Activated T-cell treated with anti-CD3 and anti-CD28 coated beads for 48 hours (primary cell): ENCODE measurements at places on chromosomes 1 and 21.

DNA sequence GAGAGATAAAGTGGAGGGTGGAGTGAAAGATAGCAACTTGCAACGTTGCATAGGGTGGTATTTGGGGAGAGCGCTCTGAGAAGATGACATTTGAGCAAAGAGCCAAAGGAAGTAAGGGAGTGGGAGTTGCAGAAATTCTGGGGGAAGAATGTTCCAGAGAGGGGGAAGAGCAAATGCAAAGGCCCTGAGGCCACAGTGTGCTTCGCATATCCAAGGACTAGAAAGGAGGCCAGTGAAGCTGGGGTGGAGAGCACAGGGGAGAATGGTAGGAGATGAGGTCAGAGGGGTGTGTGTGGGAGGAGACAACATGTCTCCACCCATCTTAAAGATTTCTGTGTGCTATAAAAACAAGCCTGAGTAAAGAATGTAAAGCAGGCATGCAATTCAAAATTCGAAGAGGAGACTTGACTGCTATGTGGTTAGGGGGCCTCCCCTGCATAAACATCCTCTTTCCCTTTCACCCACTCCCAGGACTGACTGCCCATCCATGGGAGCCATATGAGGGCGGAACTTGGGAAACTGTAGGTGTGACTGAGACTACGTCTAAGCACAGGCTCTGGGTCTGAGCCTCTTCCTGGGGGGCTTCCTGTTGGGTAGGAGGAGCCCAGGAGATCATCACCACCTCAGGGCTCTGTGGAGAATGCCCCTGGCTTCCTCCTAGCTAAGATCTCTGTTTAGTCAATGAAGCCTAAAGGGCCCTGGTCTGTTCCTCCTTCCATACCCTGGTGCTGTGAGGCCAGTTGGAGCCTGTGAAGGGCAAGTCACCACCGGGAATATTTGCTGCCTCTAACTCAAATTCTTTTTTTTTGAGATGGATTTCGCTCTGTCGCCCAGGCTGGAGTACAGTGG is 2.9 kb upstream of the CLIC4 start:
- DNase-seq = no peak

- no peak for DNase-seq
Observed at GRCh38 chr1:244239261-244239770, 188.2 kb downstream of the ZBTB18 start.

DNA sequence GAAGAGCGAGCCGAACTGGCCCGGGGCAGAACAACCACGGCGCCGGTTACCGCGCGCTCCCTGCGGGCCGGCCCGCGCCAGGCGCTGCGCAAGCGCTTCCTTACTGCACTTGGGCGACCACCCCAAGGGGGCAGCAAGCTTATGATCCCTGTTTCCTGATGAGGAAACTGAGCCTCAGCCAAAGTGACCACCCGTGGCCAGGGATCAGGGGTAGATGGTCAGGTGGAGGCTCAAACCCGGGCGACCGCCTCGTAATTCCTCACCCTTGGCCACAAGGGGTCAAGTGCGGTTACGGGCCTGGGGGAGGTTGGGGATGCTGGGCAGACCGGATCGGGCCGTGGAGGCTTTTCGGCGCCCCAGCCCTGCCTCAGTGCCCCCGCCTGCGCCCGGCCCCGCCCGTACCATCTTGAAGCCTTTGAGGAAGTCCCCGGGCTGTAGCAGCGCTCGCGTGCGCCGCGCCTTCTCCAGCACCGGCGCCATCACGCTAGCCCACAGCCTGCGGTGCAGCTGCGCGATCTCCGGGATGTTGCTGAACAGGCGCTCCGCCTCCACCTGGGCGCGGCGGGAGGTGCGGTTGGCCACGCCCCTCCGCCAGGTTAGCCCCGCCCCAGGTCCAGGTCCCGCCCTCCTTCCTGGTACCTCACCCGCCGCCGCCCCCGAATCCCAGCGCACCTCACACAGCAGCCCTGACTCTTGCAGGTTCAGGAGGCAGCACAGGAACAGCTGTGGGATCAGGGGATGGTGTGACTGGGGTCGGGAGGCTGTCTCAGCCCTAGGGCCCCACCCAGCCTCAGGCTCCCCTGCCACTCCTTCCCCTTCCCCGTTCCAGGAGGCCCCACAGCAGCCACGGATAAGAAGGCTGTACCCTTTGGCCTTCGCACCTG is 5.4 kb upstream of the TNFRSF25 start:
- DNase-seq = no peak

DNA sequence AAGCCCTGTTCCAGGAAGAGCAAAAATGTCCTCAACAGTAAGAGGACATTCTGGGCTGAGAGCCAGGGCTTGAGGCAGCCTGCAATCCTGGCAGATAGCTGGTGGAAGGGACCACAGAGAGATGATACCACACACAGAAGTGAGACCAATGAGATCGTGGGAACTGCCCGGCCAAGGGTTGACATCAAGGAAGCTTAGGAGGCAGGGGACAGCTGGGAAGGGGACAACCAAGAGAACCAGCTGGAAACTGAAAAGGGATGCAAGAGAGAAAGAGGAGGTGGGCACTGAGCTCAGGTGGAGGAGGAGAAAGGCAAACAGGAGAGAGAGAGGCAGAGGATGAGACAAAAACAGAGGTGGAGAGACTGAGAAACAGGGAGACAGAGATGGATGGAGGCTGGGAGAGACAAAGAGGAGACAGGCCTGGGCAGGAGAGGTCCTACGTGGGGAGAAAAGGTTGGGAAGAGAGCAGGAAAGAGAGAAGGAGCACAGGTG is 9.2 kb downstream of the PDZK1IP1 start:
- no peak for DNase-seq

DNA sequence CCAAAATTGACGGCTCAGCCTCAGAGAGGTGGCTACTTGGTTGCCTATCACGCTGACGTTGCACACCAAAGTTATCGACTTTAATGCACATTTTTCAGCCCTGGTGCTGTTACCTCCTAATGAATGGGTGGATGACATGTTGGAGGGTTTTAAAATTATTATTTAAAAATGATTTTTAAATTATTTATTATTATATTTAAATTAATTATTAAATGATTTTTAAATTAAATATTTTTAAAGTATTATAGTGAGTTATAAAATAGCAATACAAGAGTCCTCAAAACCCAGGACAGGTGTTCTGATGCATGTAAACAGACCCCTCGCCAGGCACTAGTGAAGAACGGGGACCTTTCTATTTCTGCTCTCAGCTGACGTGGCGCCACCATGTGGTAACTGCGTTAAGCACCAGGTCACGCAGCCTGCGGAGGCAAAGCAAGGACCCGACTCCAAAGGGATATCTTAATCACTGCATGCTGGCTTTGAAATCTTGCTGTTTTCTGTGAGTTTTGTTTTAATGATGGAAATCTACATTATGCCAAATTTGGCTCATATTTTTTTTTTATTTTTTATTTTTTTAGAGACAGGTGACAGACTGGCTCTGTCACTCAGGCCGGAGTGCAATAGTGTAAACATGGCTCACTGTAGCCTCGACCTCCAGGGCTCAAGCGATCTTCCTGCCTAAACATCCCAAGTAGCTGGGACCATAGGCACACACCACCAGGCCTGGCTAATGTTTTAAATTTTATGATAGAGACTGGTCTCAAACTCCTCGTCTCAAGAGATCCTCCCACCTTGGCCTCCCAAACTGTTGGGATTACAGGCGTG is 22.6 kb downstream of the CASP9 start:
- peak; percentile 57 for DNase-seq

DNA sequence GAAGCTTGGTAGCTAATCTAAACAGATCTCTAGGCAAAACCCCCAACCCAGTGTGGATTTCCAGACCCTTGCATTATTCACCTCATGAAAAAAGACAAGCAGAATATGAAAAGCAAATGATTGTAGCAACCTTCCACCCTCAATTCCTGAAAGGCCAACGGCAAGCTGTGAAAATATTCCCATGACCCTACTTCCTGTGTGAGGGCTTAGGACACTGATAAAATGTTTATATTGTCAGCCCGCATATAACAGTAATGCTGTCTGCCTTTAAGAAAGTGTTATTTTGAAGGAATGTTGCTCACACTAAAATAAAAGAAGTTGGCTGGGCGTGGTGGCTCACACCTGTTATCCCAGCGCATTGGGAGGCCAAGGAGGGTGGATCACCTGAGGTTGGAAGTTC is 233.5 kb upstream of the NRIP1 start:
- no peak for DNase-seq

- no peak for DNase-seq
Observed at GRCh38 chr1:54095546-54096226, 42.3 kb downstream of the TCEANC2 start.

DNA sequence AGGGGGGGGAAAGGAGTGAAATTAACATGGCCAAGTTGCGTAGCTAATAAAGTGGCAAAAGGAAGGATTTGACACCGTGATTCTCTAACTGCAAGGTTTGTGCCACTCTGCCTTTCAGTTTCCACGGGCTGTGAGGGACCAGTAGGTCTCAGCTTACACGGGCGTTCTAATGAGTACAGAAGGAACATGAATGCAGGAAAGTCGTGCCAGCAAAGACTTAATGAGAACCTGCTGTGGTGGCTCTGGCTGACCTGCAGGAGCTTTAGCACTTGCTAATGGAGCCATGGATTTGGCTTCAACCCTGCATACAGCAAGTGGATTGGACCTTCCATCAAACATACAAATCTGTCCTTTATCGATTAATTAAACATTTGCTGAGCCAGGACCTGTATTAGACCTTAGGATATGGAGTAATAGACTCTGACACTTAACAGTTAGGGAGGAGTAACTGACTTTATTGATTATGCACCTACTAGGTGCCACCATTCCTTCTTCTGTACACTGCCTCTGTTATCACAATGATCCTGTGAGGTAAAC is 15.1 kb upstream of the PITHD1 start:
- DNase-seq = no peak

DNA sequence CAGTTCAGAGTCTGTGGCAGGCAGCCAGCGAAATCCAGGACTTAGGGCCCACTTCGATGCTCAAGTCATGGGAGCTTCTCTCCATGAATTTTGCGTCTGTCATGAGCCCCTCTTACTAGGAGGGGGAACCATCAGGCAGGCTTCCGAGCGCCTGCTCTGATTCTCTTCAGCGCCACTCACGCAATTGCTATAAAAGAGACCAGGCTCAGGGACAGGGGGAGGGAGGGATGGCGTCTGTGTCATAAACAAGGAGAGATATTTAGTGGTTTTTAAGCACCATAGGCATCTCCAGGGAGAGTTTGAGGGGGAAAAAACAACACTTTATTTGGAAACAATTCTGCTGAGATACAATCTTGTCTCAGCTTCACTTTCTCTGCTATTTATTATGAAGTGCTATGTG is 60.6 kb downstream of the NAV1 start:
- no peak for DNase-seq

DNA sequence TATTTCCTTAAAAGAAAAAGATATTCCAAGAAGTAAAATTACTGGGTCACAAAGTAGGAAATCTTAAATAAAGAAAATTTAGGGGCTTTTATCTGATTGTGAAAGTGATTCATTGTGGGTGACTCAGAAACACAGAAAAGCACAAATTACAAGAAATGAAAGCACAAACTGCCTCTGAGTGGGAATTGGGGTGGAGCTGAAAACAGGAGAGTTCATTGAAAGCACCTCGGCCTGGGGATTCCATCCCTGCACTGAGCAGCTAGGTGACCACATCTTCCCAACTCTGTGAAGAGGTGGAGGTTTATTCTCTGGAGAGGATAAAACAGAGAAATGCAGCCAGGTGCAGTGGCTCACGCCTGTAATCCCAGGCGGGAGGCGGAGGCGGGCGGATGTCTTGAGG is 7.4 kb downstream of the GJA4 start:
- no peak for DNase-seq

DNA sequence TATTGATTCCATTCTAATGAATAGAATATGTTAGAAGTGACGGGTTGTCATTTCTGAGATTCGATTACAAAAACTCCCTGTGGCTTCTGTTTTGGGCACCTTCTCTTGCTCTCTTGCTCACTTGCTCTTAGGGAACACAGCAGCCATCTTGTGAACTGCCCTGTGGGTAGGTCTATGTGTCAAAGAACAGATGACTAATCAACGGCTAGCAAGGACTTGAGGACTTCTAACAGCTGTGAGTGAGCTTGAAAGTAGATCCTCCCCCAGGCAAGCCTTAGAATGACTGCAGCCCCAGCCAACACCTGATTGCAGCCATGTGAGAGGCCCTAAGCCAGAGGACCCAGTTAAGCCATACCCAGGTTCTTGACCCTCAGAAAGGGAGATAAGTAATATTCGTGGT is 49.3 kb downstream of the AZIN2 start:
- peak; percentile 20 for DNase-seq

DNA sequence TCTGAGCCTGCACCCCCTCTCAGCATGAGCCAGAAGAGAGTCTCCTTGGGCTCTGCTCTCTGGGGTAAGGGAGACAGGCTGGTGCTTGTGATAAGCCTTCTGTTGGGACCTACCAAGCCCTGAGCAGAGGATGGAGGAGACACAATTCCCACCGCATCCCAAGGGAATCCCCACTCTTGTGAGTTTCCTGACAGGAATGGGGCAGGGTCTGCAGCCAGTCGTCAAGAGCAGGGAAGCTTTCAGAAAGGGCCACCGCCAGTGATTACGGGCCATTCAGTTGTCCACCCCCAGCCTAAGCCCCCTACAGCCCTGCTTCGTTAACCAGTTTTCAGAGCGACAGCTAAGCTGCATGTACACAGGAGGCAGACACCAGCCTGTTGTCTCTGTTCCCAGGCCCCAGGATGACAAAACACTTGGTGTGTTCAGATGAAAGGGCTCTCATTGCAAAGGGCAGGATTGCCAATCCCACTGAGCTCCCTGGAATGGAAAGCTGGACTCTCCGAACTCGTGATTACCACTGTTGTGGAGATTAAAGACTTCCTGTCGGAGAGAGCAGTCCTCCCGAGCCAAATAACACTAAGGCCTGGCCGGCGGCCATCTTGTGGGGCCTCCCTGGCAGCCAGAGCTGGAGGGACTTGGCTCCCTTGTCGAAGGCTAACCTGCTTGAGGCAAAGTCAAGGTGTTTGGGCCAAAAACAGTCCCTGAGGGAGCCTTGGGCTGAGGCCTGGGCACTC is 37.4 kb upstream of the SLC30A1 start:
- no peak for DNase-seq

- DNase-seq = no peak
Observed at GRCh38 chr1:79792219-79792930, 785.8 kb upstream of the ADGRL4 start.

DNA sequence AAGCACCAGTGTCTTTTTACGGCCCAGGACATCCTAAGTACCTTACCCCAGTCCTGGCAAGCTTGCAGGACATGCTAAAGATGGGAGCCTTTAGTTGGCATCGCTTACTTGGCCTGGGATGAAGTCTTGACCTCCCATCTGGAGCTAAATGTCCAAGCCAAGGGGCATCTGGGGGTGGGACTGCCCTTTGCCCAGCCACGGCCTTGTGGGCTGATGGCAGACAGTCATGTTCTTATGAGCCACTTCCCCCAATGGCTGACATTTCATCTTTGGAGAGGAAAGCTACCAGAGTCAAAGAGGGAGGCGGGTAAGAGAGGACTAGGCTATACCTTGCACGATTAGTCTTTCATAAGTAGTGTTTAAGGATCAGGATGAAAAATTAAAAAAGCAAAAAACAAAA is 32.2 kb downstream of the OPTC start:
- DNase-seq = no peak

DNA sequence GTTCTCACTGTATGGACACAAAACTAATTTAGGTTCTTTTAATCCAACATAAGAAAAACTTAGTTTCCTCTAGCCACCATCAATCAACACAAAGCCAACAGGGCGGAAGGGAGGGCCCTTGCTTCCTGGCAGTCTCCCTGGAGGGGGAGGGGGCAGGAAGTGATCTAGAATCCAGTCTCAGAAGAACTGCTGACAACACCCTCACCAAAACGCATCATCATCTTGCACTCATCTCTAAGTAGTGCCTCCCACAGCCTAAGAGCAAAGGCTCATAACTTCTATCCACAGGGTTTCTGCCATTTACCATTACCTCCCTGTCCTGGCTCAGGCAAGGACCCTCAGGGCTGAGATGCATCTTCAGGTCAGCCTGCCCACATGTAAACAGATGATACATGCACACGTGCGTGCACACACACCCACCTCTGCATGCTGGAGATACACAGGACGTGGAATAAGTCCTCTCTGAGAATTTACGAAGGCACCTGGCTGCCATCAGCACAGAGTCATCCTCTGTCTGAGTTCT is 20.5 kb downstream of the HIVEP3 start:
- peak; percentile 55 for DNase-seq
